ENCODE measurements at places on chromosomes 16 and 17.

GRCh38 chr17:27596096-27596495 is 34.9 kb upstream of the LGALS9 start:
- no peak for DNase-seq

- no peak for DNase-seq
Observed at GRCh38 chr16:51267681-51268080, 116.6 kb upstream of the SALL1 start.

DNA sequence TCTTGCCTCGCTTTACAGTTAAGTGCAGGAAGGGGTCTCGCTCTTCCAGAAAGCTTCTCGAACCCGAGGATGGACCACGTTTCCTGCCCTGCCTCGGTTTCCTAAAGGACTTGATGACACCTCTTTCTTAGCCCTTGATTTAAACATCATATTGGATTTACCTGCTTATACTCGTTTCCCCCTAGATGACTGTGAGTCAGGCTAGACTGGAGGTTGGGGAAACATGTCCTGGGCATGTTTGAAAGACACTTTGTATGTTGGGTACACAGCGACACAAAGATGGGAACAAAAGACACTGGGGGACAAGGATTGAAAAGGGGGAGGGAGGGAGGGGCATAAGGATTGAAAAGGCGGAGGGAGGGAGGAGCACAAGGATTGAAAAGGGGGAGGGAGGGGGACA is 30.0 kb downstream of the SDK2 start:
- DNase-seq: no peak

- no peak for DNase-seq
Observed at GRCh38 chr17:65535777-65536572, 25.5 kb downstream of the AXIN2 start.

- no peak for DNase-seq
Observed at GRCh38 chr17:70378076-70378475, 208.7 kb downstream of the KCNJ2 start.

DNA sequence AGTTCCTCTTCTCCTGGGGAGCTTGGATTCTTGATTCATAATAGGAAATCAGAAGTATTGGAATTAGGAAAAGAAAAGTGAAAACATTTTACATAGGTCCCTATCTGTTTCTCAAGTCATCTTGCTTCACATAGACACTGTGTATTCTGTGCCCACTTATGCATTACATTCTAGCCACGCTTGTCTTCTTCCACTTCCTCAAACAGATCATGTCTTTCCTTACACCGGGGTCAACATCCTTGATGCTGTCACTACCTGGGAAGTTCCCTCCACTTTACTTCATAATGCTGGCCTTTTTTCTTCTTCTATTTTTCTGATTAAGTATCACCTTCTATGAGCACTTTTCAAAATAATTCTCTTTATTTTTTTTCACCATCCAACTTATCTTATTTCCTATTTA is 606.4 kb upstream of the CDH8 start:
- no peak for DNase-seq

DNA sequence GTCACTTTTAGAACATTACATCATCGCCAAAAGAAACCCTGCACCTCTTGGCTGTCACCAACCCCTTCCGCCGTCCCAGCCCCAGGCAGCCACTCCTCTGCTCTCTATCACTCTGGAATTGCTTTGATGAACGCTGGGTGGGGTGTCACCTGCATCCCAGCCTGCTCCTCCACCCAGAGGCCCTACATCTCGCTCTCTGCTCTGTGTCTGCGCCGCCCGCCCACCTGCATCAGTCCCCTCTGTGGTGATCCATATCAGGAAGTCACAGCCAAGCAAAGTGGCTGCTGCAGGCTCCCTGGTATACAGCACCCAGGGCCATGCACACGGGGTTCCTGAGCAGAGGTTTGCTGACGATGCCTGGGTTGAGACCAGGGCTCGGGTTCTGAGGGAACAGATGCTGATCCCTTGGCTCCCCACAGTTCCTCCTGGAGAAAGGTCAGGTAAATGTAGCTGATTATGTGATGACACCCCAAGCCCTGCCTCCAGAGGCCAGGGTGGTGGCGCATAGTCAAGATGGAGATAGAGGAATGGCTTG is 30.8 kb downstream of the MPRIP start:
- no peak for DNase-seq

- peak; percentile 51 for DNase-seq
Observed at GRCh38 chr17:43338886-43339516, 59.8 kb upstream of the ARL4D start.

- no peak for DNase-seq
Observed at GRCh38 chr17:57384219-57384618, 127.9 kb downstream of the MSI2 start.

DNA sequence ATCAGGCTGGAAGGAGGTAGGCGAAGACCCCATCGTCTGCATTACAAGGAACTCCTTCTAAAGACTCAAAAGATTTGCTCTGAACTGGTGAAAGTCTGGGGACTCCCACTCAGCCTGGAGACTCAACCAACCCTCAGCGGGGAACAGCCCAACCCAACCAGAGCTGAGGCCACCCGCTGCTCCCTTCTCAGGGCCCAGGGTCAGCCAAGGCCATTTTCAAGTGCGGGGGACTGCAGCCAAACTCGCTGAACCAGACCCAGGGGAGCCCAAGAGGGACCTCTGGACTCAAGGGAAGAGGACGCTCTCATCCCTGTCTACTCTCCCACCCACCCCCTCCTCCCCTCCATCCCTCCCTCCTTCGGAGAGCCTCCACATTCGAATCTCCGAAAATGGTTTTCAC is 24.1 kb downstream of the XYLT1 start:
- DNase-seq: no peak

- no peak for DNase-seq
Observed at GRCh38 chr17:82062076-82062983, 3.3 kb downstream of the DUS1L start.

- DNase-seq: no peak
Observed at GRCh38 chr17:61904094-61904710, 23.6 kb downstream of the INTS2 start.

DNA sequence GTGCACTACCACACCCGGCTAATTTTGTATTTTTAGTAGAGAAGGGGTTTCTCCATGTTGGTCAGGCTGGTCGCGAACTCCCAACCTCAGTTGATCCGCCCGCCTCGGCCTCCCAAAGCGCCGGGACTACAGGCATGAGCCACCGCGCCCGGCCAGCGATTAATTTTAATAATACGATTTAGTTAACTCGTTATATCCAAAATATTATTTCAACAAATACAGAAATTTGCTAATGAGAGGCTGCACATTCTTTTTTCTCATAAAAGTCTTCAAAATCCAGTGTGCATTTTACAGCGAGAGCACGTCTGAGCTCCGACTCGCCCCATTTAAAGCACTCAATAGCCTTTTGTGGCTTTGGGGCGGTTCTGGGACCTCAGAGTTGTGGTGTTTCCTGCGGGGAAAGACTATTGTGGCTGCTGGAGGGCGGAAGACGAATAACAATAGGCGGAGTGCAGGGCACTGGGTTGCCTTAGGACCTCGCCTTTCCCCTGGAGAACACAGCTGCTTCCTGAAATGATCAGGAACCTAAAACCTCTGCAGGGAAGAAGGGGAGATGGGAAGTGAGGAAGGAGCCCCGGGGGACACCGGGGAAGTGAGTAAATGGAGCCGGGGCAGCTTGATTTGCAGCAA is 2.9 kb upstream of the ZSCAN10 start:
- no peak for DNase-seq

- peak; percentile 87 for DNase-seq
Observed at GRCh38 chr16:19497176-19497575, 24.7 kb downstream of the GDE1 start.

- no peak for DNase-seq
Observed at GRCh38 chr16:81616321-81617020, 162.6 kb upstream of the PLCG2 start.

GRCh38 chr17:63282455-63282854 is 163.7 kb downstream of the CYB561 start:
- peak; percentile 67 for DNase-seq

DNA sequence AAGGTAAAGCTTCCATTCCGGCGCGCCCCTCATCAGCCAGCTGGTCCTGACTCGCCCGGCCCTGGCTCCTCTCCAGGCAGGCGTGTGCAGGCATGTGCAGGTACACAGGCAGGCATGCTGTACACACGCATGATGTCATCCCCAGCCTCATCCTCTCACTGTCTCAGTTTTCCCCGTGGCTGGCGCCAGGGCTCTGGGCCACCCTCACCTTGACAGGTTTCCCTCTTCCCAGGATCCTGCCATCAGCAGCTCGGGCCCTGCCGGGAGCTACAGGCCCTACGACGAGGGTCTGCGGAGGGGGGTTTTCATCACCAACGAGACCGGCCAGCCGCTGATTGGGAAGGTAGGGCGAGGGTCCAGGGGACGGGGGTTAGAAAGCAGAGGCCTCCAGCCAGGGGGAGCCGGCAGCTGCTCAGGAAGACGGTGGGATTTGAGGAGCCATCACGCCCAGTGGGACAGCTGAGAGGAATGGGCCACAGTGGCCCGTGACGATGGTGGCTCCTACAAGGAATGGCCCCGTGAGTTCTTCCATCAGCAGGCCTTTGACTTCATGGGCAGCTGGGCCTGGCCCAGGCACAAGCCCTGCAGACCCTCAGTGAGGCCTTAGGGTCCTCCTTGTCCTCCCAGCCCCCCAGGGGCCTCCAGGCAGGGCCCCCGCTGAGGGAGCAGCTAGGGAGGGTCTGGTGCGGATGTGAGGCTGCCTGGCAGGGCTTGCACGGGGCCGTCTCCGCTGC is 8.5 kb downstream of the GAA start:
- DNase-seq: no peak

DNA sequence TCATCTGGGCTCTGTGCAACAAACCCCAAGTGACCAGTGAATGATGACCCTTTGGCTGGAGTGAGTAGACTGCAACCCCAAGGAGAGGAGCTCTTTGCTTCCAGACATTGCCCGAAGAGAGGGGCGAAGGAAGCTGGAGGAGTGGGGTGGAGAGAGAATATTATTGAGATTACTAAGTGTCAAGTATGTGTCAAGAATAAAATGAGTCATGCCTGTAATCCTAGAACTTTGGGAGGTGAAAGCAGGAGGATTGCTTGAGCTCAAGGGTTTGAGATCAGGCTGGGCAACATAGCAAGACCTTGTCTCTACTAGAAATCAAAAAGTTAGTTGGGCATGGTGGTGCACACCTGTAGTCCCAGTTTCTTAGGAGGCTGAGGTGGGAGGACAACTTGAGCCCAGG is 142.0 kb upstream of the CCL2 start:
- no peak for DNase-seq
